ENCODE measurements at places on chromosomes 2 and 18. TPM values are rescaled to one million over a fixed set of nuclear protein-coding genes. Genes with fewer than 3 reads are reported as not detected.

DNA sequence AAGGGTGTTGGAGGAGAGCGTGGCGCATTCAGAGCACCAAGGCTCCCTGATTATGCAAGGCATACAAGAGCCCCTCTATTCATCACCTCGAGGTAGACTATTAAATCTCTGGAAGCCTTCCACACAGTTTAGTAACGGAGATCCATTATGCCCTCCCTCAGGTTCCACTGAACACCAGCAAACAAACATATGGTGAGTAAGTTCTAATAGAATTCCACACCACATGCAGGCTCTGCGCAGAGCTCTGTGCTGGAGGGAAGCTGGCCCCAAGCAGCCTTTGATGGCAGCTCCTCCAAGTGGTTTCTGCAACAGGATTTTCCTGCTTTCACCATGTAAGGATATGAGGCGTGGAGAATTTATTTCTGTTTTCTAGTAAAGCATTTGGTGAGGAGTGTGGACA, 238.6 kb downstream of the C1D start:
- H3K36me3 ChIP-seq, result no peaks in the 10 kb centered on the region
- no peak overlapping the region for H3K4me3 ChIP-seq
- H3K4me1 ChIP-seq, result no peaks in the 10 kb centered on the region
- no peak for DNase-seq
- no peak overlapping the region for H3K27ac ChIP-seq
- no peaks in the 10 kb centered on the region for H3K27me3 ChIP-seq

MRPL30 gene
- 27.0 TPM for total RNA-seq

- no peaks in the 10 kb centered on the region for H3K4me1 ChIP-seq
- no peaks in the 10 kb centered on the region for H3K27me3 ChIP-seq
- no peaks in the 10 kb centered on the region for H3K36me3 ChIP-seq
Observed at GRCh38 chr2:8627692-8628085, 54.2 kb upstream of the ID2 start.

ZNF385B gene
- 11.5 TPM for total RNA-seq

DNA sequence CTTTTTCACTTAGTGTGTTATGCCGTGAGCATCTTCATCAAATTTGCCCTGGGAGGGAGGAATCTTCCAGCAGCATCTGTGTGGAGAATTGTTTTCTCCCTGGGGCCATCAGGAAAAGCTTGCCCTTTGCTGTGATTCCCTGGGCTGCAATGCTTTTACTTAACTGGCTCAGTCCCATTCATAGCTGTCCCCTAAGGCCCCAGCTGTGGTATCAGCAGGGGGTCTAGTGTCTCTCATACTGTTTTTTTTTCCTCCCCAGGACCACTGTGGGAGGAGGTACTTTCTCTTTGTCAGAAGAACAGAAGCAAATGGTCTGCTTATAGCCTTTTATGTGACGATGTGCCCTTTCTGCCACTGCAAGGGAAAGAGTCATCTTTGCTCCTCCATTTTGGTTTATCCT, 176.8 kb upstream of the CELF4 start:
- no peaks in the 10 kb centered on the region for H3K36me3 ChIP-seq
- DNase-seq, result no peak
- H3K4me1 ChIP-seq, result no peaks in the 10 kb centered on the region
- H3K27ac ChIP-seq, result no peak overlapping the region
- H3K4me3 ChIP-seq, result no peak overlapping the region

ING5 gene
- 41.5 TPM for total RNA-seq

GRCh38 chr18:51398104-51398503, 200.6 kb upstream of the MEX3C start:
- H3K4me1 ChIP-seq, result no peaks in the 10 kb centered on the region
- H3K36me3 ChIP-seq, result no peaks in the 10 kb centered on the region
- H3K27ac ChIP-seq, result no peak overlapping the region
- no peak for DNase-seq
- H3K27me3 ChIP-seq, result no peaks in the 10 kb centered on the region
- no peak overlapping the region for H3K4me3 ChIP-seq

DNA sequence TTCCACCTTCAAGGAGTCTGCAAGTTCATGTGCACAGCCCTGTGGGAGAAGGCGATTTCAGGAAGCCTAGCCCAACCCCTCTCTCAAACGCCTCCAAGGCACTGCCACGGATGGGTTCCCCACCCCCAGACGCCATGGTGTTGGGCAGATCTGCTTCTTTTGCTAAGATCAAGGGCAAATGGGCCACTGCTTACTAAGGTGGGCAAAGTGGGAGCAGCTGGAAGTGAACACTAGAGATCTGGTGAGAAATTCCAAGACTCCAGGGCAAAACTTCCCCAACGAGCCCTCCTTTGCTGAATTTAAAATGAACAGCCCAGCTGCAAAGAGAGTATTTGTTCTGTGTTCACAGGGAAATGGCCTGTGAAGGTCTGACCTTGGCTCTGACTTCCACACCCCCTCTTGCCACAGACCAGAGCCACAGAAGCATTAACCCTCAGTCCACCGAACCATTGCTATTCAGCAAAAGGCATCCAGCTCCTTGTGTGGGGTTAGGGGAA, 45.1 kb upstream of the ZBTB7C start:
- H3K4me1 ChIP-seq, result peaks cover 22% of the 10 kb centered on the region
- peak overlapping the region; percentile 24 for H3K27ac ChIP-seq
- no peak overlapping the region for H3K4me3 ChIP-seq
- H3K27me3 ChIP-seq, result no peaks in the 10 kb centered on the region
- DNase-seq, result no peak

CRYBA2 gene
- not detected for total RNA-seq

- H3K4me3 ChIP-seq, result no peak overlapping the region
- H3K4me1 ChIP-seq, result no peaks in the 10 kb centered on the region
- DNase-seq, result no peak
- H3K36me3 ChIP-seq, result no peaks in the 10 kb centered on the region
- H3K27ac ChIP-seq, result no peak overlapping the region
Observed at GRCh38 chr2:193240752-193241151, 1046.0 kb upstream of the TMEFF2 start.

- H3K27ac ChIP-seq, result no peak overlapping the region
- H3K27me3 ChIP-seq, result no peaks in the 10 kb centered on the region
- no peak overlapping the region for H3K4me3 ChIP-seq
- H3K36me3 ChIP-seq, result no peaks in the 10 kb centered on the region
- no peaks in the 10 kb centered on the region for H3K4me1 ChIP-seq
Observed at GRCh38 chr2:128505150-128505490, 186.5 kb upstream of the HS6ST1 start.

- H3K4me3 ChIP-seq, result no peak overlapping the region
- H3K27me3 ChIP-seq, result no peaks in the 10 kb centered on the region
- H3K4me1 ChIP-seq, result peaks cover 20% of the 10 kb centered on the region
- DNase-seq, result no peak
- no peaks in the 10 kb centered on the region for H3K36me3 ChIP-seq
Observed at GRCh38 chr2:46411985-46412384, 67.4 kb upstream of the TMEM247 start.

ESPNL gene
- 0.74 TPM for total RNA-seq

DOK6 gene
- total RNA-seq, result 1.2 TPM

DNA sequence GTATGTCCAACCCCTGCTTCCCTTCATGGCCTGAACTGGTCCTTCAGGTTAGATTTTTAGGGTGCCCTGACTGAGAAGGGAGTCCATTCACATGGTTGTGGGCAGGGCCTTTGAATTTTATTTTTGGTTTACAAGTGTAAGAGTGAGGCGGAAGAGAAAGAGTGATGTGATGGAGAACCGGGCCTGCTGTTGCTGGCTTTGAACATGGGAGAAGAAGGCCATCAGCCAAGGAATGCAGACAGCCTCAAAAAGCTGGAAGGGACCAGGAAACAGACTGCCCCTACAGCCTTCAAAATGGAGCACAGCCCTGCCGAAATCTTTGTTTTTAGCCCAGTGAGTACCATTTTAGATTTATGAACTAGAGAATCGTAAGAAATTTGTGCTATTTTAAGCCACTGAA, 105.0 kb downstream of the CDK15 start:
- no peaks in the 10 kb centered on the region for H3K27me3 ChIP-seq
- H3K36me3 ChIP-seq, result no peaks in the 10 kb centered on the region
- DNase-seq, result no peak
- no peak overlapping the region for H3K4me3 ChIP-seq
- no peak overlapping the region for H3K27ac ChIP-seq

DNA sequence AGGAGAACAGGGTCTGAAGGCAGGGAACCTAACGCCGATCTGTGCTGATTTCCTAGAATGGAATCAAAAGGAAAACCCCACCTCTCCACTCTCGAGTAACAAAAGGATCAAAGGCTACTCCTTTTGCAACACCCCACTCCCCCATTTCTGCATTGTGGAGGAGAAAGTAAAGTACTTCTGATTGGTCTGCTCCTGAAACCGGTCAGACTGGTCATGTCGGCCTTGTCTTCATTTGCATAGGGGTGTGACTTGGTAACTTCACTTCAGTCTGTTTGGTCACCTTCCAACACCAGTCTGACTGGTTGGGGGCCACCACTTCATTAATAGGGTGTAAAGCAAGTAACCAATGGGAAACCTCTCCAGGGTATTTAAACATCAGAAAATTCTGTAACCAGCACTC, 771.9 kb downstream of the ERBB4 start:
- no peak for DNase-seq
- no peak overlapping the region for H3K27ac ChIP-seq
- no peaks in the 10 kb centered on the region for H3K4me1 ChIP-seq
- H3K4me3 ChIP-seq, result no peak overlapping the region
- no peaks in the 10 kb centered on the region for H3K36me3 ChIP-seq

AFF3 gene
- 7.6 TPM for total RNA-seq

- no peaks in the 10 kb centered on the region for H3K27me3 ChIP-seq
- no peak overlapping the region for H3K27ac ChIP-seq
- H3K36me3 ChIP-seq, result no peaks in the 10 kb centered on the region
Observed at GRCh38 chr2:240469239-240469636, 33.8 kb downstream of the GPC1 start.

- no peaks in the 10 kb centered on the region for H3K36me3 ChIP-seq
- no peaks in the 10 kb centered on the region for H3K27me3 ChIP-seq
- no peak for DNase-seq
- H3K4me1 ChIP-seq, result no peaks in the 10 kb centered on the region
Observed at GRCh38 chr2:228516019-228516418, 334.5 kb upstream of the SPHKAP start.

SIX2 gene
- 16.7 TPM for total RNA-seq

RAD51AP2 gene
- total RNA-seq, result 0.25 TPM

DNA sequence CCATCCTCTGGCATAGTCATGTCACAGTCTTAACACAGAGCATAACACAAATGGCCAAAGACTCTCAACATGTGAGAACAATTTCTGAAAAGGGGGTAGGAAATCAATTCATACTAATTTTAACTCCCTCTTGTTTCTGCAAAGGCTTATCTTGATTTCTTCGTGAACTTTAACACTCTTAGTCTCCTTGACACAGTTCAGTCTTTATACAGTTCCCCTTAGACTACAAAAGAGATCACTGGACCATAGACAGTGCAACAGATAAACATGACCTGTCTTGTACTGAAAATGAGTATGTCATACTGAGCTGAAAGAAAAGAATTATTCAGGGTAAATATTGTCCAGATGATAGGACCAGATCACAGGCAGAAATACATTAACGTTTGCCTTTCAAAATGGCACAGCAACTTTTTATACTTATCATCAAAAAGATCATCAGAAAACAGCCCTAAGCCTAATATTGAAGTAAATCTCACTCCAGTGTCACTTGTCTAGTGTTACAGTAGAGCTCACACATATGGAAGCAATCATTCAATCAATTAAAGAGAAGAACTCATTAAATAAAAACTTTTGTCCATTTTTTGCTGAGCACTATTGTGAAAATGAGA, 56.4 kb upstream of the VRK2 start:
- no peak for DNase-seq
- H3K4me1 ChIP-seq, result no peaks in the 10 kb centered on the region
- H3K27ac ChIP-seq, result no peak overlapping the region
- H3K27me3 ChIP-seq, result no peaks in the 10 kb centered on the region
- H3K4me3 ChIP-seq, result no peak overlapping the region

- H3K4me3 ChIP-seq, result no peak overlapping the region
- no peaks in the 10 kb centered on the region for H3K27me3 ChIP-seq
- no peaks in the 10 kb centered on the region for H3K4me1 ChIP-seq
- no peak overlapping the region for H3K27ac ChIP-seq
- H3K36me3 ChIP-seq, result no peaks in the 10 kb centered on the region
Observed at GRCh38 chr2:144300632-144301031, 219.3 kb downstream of the ZEB2 start.

CCDC85A gene
- 4.7 TPM for total RNA-seq

KCNE4 gene
- total RNA-seq, result 4.9 TPM

DNA sequence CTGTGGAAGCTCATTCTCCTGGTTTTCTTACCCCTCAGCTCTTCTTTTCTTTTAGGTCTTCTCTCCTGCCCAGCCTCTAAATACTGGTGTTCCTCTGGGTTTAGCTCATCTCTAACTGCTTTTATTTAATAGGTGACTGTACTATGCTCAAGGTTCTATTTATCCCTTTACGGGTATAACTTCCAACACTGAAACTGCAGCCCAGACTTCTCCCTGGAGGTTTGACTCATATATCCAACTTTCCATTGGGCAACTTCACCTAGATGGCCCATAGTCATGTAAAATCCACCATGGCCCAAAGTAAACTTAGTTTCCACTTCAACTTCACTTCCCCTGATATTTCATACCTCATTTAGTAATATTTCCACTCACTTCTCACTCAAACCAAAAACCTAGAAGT, 273.1 kb downstream of the PLCL1 start:
- no peaks in the 10 kb centered on the region for H3K4me1 ChIP-seq
- DNase-seq, result no peak
- H3K4me3 ChIP-seq, result no peak overlapping the region
- H3K27me3 ChIP-seq, result no peaks in the 10 kb centered on the region

RAMP1 gene
- 120 TPM for total RNA-seq

GRCh38 chr2:232369126-232369951, 9.2 kb upstream of the ALPP start:
- no peaks in the 10 kb centered on the region for H3K36me3 ChIP-seq
- H3K27me3 ChIP-seq, result no peaks in the 10 kb centered on the region
- H3K4me3 ChIP-seq, result no peak overlapping the region
- no peak for DNase-seq
- H3K4me1 ChIP-seq, result no peaks in the 10 kb centered on the region
